NCI-H1092 (cell line): ENCODE measurements at places on chromosomes 5 and 9.

DNA sequence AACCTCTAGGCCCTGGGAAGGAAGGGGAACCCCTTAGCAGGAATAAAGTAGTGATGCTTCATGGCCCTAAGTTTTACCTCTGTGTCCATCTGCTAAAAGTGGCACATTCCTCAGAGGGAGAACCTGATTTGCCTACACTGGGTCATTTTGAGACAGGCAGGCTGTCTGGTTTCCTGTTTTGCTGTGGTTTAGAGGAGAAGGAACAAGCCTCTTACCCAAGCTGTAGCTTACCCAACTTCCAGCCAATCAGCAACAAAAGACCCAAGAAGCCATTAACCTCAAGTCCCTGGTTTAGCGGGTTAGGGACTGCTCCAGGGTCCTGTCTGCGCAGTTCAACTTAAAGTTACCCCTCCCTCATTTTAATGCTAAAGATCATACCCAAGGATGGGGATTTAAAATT lies 411.0 kb downstream of the MAT2B start:
- DNase-seq: no peak

DNA sequence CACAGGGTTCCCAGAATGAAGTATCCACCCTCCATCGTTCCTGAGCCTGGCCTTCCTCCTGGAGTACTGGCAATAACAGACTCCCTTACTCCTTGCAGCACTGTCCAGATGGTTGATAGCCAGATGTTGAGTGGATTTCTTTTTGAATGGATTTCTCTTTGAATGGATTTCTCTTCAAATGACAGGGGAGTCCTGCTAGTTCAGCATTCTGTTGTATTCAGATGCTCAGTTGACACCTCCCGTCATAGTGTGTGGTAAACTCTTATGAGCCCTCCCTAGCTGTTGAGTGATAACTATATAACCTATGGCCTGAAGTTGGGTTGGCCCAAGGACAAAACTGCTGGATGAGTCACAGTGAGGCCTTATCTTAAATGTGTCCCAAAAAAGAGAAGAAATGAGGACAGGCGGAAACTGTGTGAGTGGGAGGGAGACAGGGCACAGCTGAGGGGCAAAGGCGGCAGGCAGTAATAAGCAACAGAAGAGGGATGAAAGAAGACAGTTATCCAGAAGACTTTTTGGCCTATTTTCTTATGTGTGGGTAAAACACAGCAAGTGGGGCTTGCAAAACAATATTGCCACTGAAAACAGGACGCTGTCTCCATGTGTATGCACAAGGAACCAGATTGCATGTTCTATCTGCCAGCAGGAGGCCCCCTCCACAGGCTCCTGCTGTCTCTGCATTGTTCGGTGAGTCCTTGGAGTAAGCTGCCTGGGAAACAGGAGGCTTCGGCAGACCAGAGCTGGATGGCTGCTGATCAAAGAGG lies 209.5 kb upstream of the S1PR3 start:
- DNase-seq: no peak

DNA sequence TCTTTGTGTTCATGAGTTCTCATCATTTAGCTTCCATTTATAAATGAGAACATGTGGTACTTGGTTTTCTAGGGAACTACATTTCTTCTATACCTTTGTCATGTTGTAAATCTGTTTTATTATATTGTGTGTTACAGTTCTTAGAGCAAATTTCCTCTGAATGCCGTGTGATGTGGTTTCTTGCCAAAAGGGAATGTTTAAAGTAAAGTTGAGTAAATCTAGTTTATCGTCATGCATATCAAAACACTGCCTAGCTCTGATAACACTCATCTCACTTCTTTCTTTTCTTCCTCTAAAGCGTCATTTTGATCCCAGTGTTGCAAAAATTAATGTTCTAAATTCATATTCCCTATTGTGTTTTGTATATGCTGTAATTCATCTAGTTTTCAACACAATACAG lies 295.4 kb upstream of the HAPLN1 start:
- no peak for DNase-seq

- no peak for DNase-seq
Observed at GRCh38 chr5:34580983-34581382, 75.1 kb upstream of the RAI14 start.

GRCh38 chr5:133977858-133978257 lies 9.4 kb upstream of the C5orf15 start:
- DNase-seq: no peak

DNA sequence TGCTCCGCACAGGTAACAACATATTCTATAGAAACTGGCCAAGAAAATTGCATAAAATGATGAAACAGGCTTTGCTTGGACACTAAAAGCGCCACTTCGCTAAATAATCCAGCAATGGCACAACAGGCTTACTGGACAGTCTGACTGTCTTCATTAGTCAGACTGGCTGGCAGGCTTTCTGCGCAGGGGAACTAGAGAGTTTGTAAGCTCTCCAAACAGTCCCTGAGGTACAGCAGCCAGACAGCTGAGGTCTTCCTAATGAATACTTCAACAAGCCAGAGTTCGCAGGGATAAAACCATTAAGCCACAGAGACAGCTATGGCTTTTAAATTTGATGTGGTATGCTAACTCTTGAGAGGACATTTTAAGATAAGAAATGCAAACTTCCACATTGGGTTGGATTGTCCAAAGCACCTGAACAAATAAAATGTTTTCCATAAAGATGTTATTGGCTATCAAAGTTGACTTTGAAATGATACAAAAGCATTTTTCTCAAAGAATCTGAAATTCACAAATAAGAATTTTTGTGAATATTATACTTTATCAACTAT lies 20.7 kb downstream of the PLK2 start:
- DNase-seq: no peak

- no peak for DNase-seq
Observed at GRCh38 chr9:134213508-134213850, 49.1 kb upstream of the RNU6ATAC start.

DNA sequence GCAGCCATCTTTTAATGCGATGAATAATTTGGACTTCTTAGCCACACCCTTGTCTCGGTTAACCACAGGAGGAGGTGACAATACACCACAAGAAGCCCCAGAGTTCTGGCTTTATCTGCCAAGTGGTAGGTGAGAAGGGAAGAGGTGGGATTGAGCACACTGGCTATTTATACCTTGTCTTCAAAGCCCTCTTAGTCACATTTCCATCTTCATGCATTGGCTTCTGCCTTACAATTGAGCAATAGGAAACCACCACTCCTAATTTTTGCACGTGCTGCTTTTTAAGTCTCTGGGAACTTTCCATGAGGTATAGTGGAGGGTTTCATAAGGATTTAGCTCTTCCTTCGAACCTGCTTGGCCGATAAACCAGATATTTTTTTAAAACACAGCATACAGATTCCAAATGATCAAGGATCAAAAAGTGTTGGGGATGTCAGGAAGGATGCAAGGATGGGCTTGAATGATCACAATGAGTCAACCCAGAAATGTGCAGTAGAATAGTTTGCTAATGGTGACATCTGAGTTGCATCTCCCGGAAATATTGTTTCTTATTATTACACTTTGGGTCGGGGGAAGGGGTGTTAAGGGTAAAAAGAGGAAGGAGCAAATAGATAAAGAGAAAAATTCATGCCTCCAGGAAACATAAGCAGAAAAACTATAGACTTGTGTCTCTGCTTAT lies 25.5 kb downstream of the PLAC8L1 start:
- no peak for DNase-seq

DNA sequence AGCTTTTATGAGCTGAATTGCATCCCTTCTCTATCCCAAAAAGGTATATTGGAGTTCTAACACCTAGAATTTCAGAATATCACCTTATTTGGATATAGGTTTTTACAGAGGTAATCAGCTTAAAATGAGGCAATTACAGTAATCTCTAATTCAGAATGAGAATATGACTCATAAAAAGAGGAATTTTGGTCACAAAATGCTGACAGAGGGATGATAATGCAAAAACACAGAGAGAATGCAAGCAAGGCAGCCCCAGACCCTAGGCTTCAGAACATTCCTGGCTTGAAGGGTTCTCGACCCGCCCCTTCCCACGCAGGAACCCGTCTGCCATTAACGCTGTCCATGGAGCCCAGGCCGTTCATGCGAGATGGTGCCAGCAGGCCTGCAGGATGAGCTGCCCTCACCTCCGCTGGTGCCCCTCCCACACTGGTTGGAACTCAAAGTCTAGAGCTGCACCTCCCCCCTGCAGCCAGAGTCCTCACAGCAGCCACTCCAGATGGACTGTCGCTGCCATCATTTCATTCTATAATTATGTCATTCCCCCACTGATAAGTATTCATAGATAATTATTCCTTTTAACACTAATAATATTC lies 1173.4 kb upstream of the ACO1 start:
- no peak for DNase-seq

DNA sequence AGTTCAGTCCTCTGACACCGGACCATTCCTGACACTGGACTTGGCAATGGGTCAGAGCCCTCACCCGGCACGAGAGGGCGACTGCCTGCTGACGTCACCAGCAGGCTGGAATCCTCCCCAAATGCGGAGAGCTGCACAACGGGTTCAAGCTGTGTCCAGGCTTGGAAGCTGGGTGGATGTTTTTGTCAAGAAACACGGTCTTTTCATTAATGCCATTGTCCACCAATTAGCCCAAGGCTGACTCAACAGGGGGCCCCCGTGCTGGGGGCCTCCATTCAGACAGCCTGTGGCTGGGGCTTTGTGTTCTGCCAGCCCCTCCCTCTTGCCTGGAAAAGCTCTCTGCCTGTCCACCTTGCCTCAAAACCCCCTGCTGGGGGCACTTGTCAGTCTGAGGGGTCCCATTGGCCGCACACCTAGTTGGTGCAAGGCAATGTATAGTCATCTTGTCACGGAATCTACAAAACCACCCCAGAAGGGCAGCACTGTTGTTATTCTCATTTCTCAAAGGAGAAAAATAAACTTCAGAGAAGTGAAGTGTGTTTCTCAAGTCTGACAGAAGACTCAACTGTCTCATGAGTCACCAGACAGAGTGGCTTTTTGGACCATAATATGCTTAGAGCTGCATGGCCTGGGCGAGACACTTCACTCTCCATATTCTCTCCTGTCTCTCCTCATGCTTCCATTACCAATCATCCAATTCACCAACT lies 24.6 kb downstream of the NDUFA8 start:
- DNase-seq: no peak

- no peak for DNase-seq
Observed at GRCh38 chr9:22044583-22044982, 35.5 kb upstream of the CDKN2B start.

- DNase-seq: no peak
Observed at GRCh38 chr5:83157163-83157562, 79.8 kb downstream of the XRCC4 start.

DNA sequence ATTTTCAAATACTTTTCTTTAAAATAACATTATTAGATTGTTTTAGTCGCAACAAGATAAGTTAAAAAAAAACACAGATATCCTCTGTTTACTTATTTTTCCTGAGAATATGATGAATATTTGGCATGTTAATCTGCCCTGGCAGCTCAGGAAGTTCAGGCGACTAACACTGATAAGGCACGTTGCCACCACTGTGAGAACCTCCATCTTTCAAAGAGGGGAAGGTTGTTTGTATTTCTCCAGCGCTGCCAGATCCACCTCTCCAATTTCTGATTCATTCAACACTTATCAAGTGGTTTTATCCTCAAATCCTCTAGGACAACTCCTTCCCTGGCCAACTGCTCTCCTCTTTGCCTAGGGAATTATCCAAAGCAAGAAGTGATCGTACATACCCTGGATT lies 21.8 kb downstream of the CTNNAL1 start:
- no peak for DNase-seq

GRCh38 chr9:2178034-2178734 lies 163.0 kb downstream of the SMARCA2 start:
- no peak for DNase-seq

DNA sequence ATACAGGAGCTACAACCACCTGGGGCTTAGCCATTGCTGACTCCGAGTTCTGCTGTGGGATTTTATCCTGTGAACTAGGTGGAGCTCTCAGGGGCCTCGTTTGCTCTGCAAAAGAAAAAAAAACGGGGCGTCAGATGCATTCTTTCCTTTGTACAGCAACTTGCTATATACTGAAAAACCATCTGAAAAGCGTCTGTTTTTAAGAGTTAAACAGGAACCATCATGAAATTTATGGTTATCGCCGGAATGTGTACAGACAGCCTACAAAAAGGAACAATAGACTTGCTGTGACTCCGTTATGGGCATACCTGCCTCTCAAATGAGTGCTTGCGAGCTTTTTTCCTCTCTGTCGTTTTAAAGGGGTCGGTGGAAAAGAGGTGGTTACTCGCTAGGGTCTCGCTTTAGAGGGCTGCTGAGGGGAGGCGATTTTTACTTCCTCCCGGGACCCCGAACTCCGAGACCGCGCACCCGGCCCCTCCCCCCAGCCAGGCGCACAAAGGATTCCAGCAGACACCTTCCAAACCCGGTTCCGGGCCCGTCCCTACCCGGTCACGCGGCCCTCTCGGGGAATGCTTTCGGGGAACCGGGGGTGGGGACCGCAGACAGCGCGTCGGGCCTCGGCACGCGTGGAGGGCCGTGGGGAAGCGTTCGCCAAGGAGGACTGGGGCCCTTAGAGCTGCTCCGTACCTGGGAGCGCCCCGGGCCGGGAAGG lies 826 bp downstream of the PAIP1 start:
- DNase-seq: no peak

DNA sequence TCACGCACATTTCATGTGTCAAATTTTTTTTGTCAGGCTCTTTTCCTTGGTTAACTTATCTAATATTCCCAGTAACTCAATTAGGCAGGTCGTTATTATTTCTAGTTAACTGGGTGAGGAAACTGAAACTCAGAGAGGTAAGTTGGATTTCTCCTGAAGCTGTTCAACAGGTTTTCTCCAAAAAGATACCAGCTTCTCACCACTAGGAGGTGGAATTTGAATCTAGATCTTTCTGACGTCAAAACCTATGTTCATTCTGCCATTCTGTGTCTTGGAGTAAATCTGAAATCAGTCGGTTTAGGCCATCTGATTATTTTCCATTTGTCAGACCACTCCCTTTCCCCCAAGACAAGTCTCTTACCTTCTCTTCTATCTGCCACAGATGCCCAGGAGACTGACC lies 572.9 kb downstream of the ACTL7B start:
- no peak for DNase-seq

DNA sequence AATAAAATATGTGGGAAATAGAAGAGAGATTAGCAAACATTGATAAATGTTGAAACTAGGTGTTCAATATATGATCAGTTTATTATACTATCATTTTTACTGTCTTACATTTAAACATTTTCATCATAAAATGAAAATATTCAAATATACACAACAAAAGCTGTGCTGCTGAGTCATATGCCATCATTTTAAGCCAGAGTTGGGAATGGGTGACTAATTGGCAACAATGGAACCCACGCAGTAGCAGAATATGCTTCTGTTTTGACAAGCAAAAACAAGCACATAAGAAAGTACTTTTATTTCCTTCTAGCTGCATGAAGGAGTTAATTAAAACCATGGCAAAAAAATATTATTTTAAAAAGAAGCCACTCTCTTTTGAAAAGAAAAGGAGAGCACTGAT lies 340.0 kb upstream of the EDIL3 start:
- no peak for DNase-seq

DNA sequence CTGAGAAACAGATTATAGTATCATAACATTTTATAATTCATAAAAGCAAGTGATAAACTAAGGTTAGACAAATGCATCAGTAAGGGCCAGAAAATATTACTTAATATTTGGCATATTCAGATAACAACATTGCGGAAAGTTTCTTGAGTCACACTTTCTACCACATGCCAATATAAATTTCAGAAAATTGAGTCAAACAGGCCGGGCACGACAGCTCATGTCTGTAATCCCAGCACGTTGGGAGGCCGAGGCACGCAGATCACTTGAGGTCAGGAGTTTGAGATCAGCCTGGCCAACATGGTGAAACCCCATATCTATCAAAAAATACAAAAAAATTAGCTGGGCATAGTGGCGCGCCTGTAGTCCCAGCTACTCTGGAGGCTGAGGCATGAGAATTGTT lies 47.1 kb downstream of the SLC38A9 start:
- no peak for DNase-seq

GRCh38 chr5:5370059-5370774 lies 52.3 kb upstream of the ICE1 start:
- no peak for DNase-seq
